ENCODE measurements at places on chromosomes 12 and 14.

- DNase-seq: no peak
Measured at GRCh38 chr12:70692681-70693288, 55.6 kb upstream of the PTPRB start.

DNA sequence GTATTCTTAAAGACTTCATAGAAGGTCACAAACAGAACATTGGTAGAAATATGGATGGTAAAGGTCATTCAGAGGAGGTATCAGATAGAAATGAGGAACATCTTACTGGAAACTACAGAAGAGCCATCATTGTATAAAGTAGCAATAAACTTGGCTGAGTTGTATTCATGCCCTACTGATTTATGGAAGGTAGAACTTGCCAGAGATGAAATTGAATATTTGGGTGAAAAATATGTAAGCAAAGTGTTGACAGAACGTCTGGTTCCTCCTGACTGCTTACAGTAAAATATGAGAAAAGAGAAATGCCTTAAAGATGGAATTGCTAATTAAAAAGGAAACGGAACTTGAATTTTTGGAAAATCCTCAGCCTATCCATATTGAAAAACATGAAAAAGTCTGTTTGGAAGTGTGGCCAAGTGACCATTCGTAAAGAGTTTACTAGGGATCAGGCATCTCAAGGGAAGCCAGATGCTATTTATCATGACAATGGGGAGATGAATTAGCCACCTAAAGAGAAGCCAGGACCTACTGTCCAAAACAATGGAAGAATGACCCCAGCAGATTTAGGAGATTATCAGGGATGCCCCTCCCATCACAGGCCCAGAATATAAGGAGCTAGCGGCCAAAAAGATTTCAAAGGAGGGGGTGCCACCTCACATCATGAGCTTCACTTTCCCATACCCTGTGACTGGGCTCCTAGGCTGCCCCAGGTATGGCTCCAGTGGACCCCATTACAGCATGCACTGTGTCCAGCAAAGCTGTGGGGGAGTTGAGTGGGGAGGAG lies 189.3 kb downstream of the ITPR2 start:
- no peak for DNase-seq

DNA sequence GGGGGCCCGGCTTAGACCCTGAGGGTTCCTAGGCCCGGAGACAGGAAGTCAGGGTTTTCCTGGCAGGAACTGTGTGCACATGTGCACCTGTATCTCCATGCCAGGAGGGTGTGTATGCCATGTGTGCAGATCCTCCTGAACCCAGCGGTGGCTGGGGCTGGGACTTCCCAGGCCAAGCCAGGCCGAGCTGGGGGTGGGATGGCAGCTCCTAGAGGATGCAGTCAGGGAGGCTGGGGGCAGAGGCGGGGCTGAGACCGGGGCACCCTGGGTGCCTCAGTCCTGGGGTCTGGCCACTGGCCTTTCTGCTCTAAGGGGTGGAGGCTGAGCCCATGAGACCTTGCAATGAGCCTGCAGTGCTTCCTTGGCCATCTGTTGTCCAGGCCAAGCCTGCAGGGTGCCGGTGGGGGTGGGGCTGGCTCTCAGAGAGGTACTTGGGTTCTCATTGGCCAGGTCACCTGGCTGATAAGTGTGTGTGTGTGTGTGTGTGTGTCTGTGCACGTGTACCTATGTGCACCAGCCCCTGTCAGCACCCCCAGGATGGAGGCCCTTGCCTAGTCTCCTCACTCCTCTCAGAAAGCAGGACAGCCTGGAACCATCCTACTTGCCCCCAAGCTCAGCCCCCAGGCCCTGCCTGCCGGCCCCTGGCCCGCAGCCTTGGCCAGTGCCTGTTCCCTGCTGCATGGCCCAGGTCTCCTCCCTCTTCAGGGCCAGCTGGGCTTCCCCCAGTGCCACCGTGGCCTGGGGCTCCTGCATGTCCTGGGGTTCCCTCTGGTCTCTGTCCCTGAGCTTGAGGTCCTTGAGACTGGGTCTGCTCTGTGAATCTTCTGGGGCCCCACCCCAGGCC lies 10.6 kb upstream of the TNFAIP2 start:
- no peak for DNase-seq

DNA sequence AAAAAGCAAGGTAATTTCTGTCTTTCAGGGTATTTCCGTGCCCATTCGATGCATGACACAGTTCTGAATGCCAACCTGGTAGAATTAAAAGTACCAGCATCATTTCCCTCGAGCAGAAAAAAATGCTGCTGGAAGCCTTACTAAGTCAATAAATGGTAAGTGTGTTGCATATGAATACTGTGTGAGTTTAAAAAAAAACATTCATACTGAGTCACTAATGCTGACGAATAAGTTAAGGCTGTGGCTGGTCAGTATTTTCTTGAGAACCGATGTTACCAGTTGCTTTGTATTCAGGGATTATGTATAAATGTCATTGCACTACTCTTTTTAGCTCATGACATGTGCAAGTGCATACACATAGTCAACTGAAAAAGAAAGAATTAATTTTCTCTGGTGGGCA lies 710.2 kb downstream of the TRHDE start:
- no peak for DNase-seq

- no peak for DNase-seq
Measured at GRCh38 chr14:23481362-23481970, 12.0 kb downstream of the NGDN start.

GRCh38 chr14:61526405-61527312 lies 168.7 kb upstream of the HIF1A start:
- no peak for DNase-seq

DNA sequence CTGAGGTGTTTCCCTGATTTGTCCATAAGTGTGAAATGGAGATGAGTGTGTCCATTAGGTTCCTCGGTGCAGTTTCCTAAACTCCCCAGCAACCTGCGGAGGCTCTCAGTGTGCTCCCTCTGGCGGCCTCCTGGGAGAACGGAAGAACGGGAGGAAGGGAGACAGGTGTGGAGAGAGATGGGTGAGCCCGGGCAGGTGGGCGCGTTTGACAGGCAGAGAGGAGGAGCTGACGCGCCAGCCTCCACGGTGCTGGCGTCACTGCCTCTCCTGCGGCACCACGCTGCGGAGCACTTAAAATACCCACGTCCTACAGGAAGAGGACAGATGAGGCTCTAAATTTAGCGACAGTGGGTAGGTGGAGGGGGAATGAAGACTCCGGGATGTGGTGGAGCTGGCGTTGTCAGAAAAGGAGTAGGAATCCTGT lies 26.8 kb upstream of the PEX5 start:
- DNase-seq: no peak

- DNase-seq: no peak
Measured at GRCh38 chr14:89486505-89486904, 69.5 kb upstream of the FOXN3 start.

DNA sequence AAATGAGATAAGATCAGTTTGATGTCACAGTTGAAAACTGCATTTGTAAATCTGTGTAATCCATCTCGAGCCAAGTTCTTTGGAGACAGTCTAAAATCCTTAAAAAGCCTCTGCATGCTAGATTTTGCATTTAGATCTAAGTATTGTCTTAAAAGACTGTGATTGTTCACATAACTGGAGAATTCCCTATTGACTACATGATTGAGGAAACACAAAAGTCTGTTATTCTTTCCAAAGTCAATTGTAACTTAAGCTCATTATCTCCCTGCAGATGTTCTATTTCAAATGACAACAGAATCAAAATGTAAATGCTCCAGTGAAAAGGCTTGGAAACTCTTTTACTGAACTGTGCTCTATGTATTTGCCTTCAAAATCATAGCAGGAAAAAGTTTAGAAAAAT lies 77.8 kb downstream of the MYF5 start:
- DNase-seq: no peak

Measured in bone marrow (tissue), 2 donors.